ENCODE measurements at places on chromosomes 6 and 20.
A peak's percentile ranks its signal among the peaks of the same experiment; 100 is the strongest.

- no peak for DNase-seq
Observed at GRCh38 chr20:10655720-10656669, 17.8 kb downstream of the JAG1 start.

- DNase-seq, result no peak
Observed at GRCh38 chr6:71473926-71474325, 185.3 kb downstream of the OGFRL1 start.

- DNase-seq, result no peak
Observed at GRCh38 chr6:35677456-35677855, 11.3 kb downstream of the FKBP5 start.

DNA sequence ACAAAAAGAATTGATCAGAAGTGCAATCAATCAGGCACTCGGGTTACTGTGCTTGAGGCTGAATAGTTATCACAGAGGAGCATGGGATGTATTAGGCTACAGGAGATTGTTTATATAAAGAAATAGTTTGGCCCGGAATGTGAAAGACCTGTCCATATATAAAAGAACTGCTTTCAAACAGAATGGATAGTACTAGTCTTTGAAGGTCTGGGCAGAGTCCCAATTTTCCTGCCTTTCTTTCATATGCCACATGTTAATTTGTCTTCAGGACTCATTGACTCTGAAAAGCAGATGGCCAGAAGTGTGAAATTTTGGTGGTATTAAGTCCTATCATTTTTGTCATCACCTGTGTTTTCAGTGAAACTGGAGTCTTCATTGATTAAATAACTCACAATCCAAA lies 314.5 kb downstream of the EYA4 start:
- no peak for DNase-seq

DNA sequence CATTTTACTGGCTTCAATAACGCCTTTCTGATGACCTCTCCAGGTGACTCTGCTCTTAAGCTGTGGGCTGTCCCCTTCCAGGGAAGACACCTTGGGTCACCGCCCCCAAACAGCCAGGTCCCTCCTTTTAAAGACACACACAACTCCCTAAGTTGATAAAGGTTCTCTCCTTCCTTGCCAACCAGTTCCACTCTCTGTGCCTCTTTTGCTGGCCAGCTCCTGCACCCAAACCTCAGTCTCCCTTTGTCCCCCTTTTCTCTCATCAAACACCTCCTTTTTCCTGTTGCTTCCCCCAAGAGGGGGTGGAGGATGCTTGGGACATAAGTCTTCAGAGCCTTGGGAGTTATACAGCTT lies 1.0 kb downstream of the NCOA6 start:
- peak; percentile 88 for DNase-seq

DNA sequence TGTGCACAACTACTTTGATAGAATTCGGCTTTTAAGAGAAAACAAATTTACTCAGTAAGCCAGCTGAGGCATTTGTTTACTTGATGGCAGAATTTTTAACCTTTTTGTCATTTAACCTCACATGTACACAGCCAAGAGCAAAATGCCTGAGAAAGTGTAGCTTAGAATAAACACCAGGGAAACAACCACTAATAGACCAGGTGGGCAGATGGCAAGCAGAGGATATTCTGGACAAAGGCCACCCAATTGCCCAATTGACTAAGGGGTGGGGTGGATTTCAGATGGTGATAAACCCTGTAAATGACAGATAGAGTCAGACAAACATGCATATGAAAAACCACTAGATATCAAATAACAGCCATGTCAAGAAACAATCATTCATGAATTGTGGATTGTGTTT lies 190.7 kb upstream of the FBXL4 start:
- no peak for DNase-seq

- DNase-seq, result no peak
Observed at GRCh38 chr20:23248461-23248882, 102.1 kb upstream of the NXT1 start.

DNA sequence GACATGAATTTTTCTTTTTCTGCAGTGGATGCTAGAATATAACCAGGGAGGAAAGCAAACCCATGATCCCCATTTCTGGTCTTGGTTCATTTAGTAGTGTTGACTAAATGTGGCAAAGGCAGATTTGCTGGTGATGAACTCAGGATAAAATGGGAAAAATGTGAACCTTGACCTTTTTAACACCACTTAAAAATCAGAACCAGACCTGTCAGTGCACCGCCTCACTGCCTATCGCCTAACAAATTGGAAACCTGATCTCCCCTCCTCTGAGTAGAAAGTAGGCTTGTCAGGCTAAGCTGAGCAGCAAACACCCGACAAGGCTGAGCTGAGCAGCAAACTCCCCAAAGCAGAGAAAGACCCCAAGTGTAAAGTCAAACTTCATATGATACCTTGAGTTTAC lies 254.8 kb downstream of the FOXC1 start:
- no peak for DNase-seq

DNA sequence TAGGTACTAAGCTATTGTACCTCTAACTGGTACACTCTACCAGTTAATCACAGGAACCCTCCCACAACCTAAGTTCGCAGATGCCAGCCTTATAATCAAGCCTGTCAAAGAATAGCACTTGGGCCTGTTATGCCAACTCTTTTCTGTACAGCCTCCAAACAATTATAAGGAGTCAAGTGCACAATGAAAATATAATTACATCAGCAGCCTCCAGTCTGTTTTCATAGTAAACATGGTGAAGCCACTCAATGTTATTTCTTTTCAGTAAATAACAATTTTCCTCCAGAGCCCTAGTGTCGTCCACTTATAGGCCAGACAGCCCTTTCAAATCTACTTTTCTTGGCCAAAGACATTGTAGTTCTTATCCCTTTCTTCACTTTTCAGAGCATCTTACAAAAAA lies 82.7 kb upstream of the CARMIL1 start:
- no peak for DNase-seq

DNA sequence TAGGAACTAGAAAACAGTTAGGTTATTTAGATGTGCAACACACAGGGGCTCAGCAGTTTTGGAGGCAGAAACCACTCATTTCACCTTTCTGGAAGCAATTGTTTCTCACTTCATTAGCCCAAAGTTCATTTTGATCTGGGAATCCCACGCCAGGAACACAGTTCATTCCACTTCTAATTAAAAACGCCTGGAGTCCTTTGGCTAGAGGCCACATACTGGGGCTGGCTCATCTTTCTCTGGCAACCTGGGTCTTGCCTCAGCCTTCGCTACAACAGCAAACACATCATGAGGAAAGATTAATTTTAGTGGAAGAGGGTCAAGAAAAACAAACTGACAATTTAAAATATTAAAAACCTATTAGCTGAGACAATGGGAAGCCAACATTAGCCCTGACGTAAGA lies 69.7 kb downstream of the RFPL4B start:
- no peak for DNase-seq

DNA sequence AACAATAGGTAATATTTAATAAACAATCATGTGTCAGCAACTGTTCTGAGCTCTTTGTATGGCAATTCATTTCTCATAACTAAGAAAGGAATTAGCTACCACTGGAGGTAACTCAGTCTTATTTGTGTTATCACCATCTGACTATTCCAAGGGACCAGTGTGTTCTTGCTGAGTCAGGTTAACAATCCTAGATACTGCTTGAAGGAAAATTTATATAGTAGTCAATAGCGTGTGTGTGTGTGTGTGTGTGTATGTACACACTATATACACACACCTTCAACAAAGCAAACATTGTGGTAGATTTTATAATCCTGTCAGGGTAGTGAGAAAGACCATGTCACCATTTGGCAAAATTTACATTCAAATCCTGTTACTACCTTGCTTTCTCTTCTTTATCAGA lies 45.8 kb upstream of the SMIM8 start:
- DNase-seq, result no peak

- DNase-seq, result no peak
Observed at GRCh38 chr20:8809107-8809953, 259.6 kb upstream of the PLCB4 start.

- no peak for DNase-seq
Observed at GRCh38 chr20:11881449-11881848, 36.2 kb upstream of the BTBD3 start.

- peak; percentile 30 for DNase-seq
Observed at GRCh38 chr6:108526739-108527174, 34.0 kb upstream of the FOXO3 start.

DNA sequence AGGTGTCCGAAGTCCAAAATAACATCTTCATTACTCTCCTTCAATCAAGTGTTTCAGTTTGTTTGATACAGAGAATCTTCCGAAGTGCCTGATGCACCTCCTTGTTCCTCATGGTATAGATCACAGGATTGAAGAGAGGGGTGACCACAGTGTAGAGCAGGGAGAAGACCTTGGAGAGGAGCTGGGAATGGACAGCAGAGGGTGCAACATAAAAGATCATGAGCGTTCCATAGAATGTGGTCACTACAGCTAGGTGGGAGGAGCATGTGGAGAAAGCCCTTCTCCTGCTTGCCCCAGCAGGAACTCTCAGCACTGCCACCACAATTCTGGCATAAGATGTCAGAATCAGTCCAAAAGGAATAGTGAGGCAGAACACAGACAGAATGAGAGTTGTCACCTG lies 11.9 kb downstream of the OR12D1 start:
- no peak for DNase-seq

DNA sequence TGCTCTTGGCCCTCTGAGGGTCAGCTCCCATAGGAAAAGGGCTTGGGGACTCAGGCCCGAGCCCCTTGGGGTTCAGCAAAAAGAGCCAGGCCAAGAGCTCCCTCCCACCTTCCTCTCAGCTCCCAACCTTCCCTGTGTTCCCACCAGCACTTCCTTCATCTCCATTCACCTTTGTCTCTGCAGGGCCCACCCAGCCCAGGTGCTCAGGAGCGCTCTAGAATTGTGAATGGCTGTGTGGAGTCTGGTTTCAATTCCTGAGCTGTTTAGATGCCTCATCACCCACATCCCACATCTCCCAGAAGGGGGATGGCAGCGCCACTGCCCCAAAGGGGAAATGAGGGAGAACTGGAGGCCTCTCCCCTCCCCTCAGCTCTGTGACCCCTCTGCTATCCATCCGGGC lies 7.7 kb downstream of the GRM4 start:
- no peak for DNase-seq

Data from large intestine (tissue), 12 donors.